ENCODE measurements at places on chromosomes 4 and X. TPM values are rescaled to one million over a fixed set of nuclear protein-coding genes. Genes with fewer than 3 reads are reported as not detected.

GRCh38 chr4:32145987-32146386 is 1425.8 kb downstream of the PCDH7 start:
- no peak for DNase-seq

DNA sequence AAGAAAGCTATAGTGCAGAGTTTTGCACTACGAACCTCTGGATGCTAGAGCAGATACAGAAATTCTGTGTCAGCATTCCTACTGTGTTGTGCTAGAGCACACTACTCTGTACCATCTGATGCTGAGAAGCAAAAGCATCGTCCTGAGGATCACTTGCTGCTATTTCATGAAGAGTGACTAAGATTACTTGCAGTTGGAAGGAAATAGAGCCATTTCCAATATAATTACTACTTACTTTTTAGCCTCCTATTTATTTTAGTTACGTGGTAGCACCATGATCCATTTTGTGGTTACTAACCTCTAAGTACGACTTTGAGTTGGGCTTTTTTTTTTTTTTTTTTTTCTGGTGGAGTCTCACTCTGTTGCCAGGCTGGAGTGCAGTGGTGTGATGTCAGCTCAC is 226.7 kb downstream of the PALLD start:
- no peak for DNase-seq

GRCh38 chr4:98446499-98447375 is 185.6 kb downstream of the RAP1GDS1 start:
- DNase-seq, result peak; percentile 71

DNA sequence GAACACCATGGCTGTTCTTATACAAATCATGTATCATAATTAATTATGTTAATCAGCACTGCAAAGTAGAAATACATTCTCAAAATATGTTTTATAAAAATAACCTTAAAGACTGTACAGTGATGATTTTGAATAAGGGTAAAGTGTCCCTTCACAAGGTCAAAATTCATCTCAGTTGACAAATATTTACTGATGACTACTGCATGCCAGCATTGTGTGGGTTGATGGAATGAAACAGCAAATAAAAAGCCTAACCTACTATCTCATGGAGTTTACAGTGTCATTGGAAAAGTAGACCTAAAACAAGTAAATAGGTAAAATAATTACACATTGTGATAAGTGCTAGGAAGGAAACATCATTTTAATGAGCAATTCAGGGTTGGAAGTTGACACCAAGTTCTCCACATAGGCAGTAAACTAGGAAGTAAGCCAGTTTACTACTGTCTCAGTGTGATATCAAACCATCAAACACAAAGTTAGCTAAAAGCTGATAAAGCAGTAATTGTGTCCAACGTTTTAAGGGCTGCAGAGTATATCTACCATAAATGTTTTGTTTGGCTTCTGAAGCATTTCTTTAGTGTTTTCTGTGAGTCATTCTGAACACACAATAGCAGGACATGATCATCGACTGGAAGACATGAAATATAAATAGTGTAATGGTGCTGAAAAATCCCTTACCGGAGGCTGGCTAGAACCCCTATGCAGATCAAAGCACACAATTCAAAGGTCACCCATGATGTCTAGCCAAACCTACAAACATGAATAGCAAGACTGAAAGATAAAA is 221.8 kb downstream of the DACH2 start:
- DNase-seq, result no peak

GRCh38 chr4:18435781-18436180 is 414.2 kb upstream of the LCORL start:
- DNase-seq, result no peak

DNA sequence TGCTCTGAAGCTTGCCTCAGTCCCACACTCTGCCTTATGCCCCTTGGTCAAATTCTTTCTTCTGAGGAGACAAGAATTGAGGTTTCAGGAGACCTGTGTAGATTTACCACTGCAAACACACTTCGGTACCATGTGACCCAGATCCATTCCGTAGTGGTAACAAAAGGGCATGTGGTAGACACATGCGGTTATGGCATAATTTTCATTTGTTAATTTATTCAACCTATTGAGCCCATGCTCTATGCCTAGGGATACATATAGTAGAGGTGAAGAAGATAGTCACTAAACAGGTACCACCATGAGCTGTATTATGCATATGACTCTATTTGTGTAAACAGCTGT is 190.9 kb downstream of the NDST4 start:
- no peak for DNase-seq

- no peak for DNase-seq
Observed at GRCh38 chrX:154374313-154375155, at the start of gene FLNA. TSS of gene FLNA (minus strand) at chrX:154374634. CDS start at chrX:154371245, 3,389 bp downstream.

- DNase-seq, result no peak
Observed at GRCh38 chr4:43843501-43843900, 605.1 kb downstream of the KCTD8 start.

- no peak for DNase-seq
Observed at GRCh38 chr4:48340276-48340964, 909 bp upstream of the SLAIN2 start.

DNA sequence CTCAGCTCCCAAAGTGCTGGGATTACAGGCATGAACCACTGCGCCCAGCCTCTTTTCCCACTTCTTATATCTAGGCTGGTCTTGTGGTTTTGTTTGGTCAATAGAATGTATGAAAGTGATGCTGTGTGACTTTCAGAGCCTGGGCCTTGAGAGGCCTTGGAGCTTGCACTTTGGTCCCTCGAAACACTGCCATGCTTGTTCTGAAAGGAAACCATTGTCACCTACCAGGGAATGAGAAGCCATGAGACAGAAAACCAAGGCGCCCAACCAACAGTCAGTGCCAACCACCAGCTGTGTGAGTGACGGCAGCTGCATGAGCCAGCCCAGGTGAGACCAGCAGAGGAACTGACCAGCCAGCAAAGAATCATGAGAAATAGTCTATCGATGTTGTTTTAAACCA is 57.4 kb downstream of the SCD5 start:
- no peak for DNase-seq

GRCh38 chr4:184500748-184501589 is 26.6 kb upstream of the IRF2 start:
- DNase-seq, result no peak

DNA sequence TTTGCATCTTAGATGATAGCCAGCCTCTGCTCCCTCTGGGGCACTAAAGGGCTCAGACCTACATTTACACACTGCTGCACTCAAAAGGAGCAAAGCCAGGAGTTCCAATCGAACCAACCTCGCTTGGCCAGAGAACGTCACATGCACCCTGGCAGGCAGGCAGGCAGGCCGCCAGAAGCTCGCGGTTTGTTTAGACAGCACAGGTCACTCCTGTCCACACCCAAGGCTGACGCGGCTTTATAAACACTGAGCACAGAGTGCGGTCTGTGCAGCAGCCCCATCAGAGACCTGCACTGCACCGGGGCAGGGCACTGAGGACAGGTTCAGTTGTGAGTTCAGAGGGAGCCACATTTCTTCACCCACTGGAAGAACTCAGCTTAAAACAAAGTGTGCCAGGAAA is 143.9 kb downstream of the BCOR start:
- no peak for DNase-seq

DNA sequence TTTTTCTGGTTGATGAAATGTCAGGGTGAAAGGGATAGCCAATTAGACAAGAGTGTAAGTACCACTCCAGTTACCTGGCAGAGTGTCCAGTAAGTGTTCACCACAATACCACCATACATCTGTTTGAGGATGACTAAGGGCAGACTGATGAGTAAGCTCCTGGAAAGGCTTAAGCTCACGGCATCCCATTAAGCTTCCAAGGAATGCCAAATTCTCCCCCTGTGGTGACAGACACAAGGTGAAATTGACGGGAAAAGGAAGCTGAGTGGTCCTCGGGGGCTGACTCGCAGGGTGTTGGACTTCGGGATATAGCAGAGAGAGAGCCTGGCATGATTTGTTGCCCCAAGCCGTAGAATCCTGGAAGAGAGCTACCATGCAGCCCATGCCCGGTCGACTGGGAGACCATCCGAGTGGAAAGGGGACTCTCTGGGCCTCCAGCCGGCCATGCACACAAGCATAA is 7.6 kb upstream of the BST1 start:
- no peak for DNase-seq

DNA sequence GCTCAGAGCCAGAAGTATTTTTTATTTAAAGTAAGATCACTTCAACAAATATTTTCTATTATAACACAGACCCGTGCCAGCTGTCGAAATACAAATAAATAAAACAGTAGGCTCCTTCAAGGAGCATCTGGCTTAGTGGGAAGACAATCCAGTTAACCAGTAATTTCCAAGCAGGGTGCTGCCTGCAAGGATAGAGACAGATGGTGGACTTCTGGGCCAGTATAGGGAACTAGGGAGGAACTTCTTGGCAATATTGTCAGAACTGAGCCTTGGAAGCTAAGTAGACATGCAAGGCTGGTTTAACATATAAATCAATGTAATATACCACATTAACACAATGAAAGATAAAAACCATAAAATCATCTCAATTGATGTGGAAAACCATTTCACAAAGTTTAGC is 17.0 kb upstream of the MTMR1 start:
- no peak for DNase-seq

GRCh38 chr4:19224820-19225219 is 1026.9 kb upstream of the SLIT2 start:
- DNase-seq, result no peak

DNA sequence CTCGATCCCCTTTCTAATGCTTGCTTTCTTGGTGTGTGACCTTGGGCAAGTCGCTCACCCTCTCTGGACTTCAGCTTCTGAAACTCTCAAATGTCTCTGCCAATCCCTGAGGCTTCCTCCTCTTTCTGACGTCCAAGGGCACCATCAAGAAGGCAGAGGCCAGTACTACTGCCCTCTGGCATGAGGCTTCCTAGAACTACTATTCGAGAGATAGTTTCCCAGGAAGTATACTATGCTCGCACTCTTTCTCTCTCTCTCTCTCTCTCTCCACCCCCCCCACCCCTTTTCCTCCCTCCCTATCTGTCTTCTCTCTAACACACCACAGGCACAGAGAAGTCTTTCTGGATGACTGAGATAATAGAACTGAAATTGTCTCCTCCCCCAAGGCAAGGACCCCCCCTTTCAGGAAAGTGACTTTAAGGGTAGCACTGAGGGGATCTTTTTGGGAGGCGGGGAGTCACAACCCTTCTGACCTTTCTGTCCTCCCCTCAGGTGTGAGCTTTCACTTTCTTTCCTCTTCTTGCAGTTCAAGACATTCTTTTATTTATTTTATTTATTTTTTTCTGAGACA is 20.0 kb upstream of the BCOR start:
- no peak for DNase-seq

GRCh38 chr4:77225022-77225421 is 68.0 kb downstream of the CCNG2 start:
- no peak for DNase-seq

GRCh38 chr4:176380352-176381157 is 60.8 kb downstream of the SPCS3 start:
- DNase-seq, result no peak

DNA sequence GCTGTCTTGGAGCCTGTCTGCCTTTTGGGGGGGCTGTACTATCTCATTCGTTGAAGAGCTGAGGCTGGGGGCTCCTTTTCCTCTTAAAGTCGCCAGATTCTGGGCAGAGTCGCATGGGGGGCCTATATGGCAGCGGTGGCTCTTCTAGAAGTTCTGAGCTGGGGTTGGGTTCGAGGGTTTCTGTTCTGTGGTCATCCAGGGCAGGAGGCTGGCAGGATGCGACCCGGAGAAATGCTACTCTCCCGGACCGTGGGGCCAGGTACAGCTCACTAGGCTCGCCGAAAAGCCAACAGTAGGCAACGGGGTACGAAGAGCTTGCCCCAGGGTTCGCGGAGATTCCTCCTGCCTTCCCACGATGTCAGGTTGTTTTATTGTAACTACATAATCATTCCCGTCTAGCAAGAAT is 1.9 kb upstream of the CITED1 start:
- DNase-seq, result no peak

GRCh38 chr4:61293707-61294400 is 93.7 kb downstream of the ADGRL3 start:
- no peak for DNase-seq

GRCh38 chr4:136412708-136413107 is 1119.6 kb downstream of the PCDH18 start:
- DNase-seq, result no peak

- DNase-seq, result no peak
Observed at GRCh38 chr4:24604558-24605214, 20.3 kb upstream of the DHX15 start.

DNA sequence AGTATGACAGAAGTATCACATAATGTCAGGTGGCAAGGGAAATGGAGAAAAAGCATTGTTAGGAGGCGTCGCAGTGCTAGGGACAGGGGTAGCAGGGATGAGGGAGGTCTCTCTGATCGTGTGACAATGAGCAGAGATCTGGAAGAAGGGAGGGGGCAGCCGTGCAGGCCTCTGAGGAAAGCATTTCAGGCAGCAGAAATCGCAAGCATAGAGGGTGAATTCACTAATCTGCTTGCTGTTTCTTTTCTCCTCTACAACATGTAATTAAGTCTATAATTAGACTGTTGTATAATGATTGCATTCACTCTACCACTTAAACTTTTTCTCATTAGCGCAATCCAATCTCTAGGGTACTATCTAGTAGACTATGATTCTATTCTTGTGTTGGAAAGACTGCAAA is 9.1 kb downstream of the CYP4V2 start:
- DNase-seq, result no peak

DNA sequence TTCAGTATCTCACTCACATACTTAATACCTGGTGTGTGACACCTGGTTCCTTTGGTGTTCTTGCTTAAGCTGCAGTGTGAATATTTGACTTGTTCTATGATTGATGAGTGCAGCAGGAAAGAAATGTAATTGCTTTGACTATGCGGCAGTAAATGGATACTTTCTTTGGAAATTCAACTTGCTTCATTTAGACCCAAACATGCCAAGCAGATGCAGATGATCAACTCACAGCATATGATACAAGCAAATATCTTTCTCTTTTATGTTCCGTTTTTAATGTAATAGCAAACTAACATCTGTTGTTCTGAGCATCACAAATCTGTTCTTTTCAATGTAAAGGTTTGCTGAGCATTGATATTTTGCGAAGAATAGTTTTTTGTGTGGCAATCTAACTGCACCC is 549.5 kb downstream of the C4orf33 start:
- no peak for DNase-seq

GRCh38 chr4:82519776-82520175 is 42.0 kb downstream of the TMEM150C start:
- DNase-seq, result no peak

DNA sequence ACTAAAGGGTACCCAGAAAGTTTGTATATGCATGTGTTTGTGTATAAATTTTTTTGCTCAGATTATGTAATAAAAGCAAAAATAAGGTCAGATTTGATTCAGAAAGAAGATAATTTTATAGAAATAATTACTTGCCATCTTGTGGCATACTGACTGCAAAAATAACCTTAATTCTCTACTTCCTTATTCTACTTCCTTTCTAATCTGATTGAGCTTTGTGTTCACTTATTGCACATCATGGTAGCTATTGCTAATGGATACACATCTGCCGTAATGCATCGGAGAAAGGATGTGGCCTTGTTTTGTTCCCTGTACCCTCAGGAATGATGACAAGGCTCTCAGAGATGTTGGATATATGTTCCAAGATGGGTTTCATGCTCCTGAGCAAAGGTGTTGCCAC is 10.5 kb upstream of the GNPDA2 start:
- no peak for DNase-seq

GRCh38 chrX:40496728-40497127 is 84.0 kb upstream of the ATP6AP2 start:
- DNase-seq, result no peak

PLP1 gene
- total RNA-seq, result not detected

NUP62CL gene
- total RNA-seq, result 4.5 TPM

WWC2 gene
- total RNA-seq, result 3.8 TPM

PAPSS1 gene
- 46.5 TPM for total RNA-seq

GPRIN3 gene
- 26.1 TPM for total RNA-seq

FRG2 gene
- not detected for total RNA-seq

PAGE2 gene
- 0.73 TPM for total RNA-seq

TEX13B gene
- total RNA-seq, result not detected

USP27X gene
- total RNA-seq, result 3.1 TPM

DDX53 gene
- not detected for total RNA-seq

EDA gene
- 3.6 TPM for total RNA-seq
